ENCODE measurements at places on chromosomes 4 and X. TPM values are rescaled to one million over a fixed set of nuclear protein-coding genes. Genes with fewer than 3 reads are reported as not detected.

The GLRA2 gene
- total RNA-seq: 14.4 TPM

- DNase-seq: no peak
Observed at GRCh38 chrX:19791562-19791961, 95.8 kb downstream of the SH3KBP1 start.

The ATP2B3 gene
- 11.8 TPM for total RNA-seq

DNA sequence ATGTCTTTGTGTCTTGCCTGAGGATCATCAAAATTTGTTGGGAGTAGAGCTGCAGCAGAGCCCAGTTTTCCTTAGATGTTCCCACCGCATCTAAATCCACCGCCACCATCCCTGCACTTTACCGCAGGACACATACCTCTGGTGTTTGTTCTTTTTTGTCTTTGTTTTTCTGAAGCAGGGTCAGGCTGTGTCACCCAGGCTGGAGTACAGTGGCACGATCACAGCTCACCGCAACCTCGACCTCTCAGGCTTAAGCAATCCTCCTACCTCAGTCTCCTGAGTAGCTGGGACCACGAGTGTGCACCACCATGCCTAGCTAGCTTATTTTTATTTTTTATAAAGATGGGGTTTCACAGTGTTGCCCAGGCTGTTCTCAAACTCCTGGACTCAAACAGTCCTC is 4.6 kb downstream of the ENOPH1 start:
- no peak for DNase-seq

The FAM90A26 gene
- not detected for total RNA-seq

The AKAP14 gene
- total RNA-seq: 0.99 TPM

DNA sequence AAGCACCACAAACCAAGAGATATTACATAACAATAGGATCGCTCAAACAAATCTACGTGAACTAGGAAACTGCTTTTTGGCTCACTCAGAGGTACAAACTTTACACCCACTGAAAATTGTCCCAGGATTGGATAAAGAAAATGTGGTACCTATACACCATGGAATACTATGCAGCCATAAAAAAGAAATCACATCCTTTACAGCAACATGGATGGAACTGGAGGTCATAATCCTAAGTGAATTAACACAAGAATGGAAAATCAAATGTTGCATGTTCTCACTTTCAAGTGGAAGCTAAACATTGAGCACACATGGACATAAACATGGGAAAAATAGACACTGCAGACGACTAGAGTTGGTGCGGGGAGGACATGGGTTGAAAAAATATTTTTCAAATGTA is 207.8 kb downstream of the CBR4 start:
- DNase-seq: no peak

DNA sequence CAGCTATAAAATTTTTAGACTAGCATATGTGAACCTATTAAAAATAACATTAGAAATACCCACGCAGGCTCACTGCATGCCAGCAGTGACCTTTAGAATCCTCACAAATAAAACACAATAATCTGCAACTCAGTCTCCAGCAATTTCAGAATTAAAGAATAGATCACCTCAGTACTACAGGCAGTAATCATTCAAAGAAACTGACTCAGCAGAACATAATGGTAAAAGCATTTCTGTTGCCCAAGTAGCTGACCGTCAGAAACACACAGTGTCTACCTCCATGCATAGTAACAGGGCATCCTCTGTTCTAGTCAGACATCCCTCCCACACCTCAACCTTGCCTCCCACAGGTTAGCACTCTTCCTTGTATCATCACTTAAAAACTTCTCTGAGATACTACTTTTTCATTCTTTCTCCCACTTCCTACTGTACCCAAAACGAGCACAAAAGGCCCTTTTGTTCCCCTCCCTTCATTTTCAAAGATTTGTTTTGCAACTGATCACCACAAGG is 65.7 kb upstream of the BEND2 start:
- no peak for DNase-seq

- peak; percentile 19 for DNase-seq
Observed at GRCh38 chrX:35023683-35024082, 81.1 kb downstream of the FAM47B start.

The MAGEA4 gene
- not detected for total RNA-seq

DNA sequence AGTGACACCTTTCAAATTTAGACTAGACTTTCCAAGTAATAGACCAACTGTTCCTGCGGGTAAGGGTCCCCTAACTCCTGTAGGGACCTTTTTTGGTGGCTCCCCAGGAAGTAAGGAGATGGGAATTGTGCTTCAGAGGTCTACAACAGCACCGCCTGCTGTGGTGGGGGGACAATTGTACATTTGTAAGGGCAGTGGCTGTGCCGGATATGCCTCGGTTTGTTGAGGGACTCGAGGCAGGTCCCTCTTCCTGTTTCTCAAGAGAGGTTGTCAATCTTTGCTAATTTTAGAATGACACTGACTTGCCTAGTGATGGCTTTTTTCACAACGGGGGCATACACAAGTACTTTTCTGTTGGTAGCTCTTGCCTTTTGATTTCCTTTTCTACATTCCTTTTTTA is 15.5 kb upstream of the HSD17B11 start:
- no peak for DNase-seq

DNA sequence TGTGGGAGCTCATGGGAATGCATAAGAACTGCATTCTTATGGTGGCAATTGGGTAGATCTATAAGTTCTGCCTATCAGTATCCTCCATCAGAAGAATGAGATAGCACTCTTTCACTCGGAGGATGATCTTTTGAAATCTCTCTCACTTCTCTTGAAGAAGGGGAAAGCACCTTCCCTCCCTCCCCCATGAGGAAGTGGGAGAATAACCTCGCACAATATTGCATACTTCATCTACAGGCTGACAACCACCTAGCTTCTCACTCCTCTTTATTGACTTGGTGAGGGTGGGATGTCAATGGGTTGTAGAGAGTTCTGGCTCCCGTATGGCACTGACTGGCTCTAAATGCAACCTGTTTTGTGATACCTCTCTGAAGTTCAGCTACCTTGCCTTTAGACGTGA is 146.7 kb upstream of the SPOCK3 start:
- DNase-seq: no peak

GRCh38 chr4:58514299-58514698 is 1404.1 kb upstream of the IGFBP7 start:
- no peak for DNase-seq

The NAA11 gene
- total RNA-seq: not detected

- DNase-seq: peak; percentile 72
Observed at GRCh38 chr4:140150886-140151698, 2.9 kb downstream of the MAML3 start.

DNA sequence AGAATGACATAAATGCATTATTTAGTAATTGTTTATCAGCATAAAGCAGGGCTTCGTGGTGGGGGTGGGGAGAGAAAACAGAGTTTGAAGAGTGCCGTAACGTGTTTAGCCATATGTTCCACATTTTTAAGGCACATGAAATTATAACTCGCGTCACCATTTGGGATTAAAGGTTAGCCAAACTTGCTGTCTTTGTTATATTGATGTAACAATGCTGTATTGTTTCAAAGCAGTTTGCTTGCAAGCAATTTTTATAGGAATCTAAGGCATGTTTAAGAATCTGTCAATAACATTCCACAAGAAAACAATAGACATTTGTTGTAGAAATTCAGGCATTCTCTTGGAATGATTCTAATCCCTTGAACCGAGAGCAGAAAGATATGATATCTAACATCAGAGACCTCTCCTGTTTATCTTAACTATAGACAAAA is 78.3 kb downstream of the CLDN22 start:
- DNase-seq: no peak

The GLUD2 gene
- total RNA-seq: 5.6 TPM

- DNase-seq: no peak
Observed at GRCh38 chr4:190017357-190018200, 9.5 kb downstream of the FRG2 start.
